ENCODE measurements at places on chromosomes 13 and 19.

DNA sequence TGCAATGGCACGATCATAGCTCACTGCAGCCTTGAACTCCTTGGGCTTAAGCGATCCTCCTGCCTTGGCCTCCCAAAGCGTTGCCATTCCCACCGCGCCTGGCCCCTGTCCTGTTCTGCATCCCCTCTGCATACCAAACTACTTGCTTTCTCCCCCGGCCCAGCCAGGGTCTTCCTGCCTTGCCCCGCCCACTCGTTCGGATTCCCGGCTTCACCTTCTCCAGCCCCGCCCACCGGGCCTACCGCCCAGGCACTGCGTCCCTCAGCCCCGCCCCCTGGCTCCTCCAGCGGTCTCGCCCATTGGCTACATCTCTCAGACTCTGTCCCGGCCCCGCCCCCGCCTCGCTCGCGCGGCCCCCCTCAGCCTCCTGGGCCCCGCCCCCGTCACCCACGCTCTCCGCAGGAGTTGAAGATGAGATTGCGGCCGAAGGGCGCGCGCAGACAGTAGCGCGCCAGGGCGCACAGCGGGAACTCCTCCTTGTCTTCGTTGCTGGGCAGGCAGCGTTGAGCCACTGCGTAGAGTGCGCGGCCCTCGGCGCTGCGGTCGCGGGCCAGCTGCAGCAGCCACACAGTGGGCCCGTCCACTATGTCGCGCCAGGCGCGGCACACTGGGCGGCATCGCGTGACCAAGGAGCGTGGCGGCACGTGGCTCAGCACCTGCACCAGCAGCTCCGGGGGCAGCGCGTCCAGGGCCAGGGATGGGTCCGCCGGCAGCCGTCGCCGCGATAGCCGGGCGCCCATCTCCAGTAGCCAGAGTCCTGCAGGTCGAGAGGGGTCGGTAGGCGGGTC is 19.0 kb downstream of the MRPS12 start:
- DNase-seq = peak; percentile 87

DNA sequence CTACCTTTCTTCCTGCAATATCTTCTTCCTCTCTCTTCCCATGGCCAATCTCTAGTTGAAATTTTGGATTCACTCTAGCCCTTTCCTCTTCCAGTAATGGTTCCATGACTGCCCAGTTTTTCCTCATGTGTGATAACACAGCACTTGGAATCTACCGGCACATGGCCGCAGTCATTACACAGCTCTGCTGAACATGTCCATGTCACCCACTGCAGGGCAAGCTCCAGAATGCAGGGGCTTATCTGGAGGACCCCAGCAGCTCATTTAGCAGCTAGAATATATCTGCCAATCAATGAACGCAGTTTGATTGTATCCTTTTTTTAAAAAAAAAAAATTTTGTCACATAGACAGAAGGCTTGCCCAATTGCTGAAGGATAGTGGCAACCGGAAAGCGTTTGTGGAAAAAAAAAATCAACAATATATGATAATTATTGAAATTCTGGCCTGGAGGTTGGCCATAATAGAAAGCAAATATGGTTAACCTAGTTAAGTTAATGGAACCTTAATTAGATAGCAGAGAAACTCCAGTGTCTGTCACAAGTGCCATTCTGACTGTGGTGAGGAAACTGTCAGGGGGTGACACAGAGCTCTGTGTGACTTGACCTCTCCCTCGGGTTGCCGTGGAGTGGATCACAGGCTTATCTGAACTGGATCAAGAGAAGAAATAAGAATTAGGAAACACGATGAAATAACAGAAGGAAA is 426.7 kb downstream of the LIG4 start:
- no peak for DNase-seq

DNA sequence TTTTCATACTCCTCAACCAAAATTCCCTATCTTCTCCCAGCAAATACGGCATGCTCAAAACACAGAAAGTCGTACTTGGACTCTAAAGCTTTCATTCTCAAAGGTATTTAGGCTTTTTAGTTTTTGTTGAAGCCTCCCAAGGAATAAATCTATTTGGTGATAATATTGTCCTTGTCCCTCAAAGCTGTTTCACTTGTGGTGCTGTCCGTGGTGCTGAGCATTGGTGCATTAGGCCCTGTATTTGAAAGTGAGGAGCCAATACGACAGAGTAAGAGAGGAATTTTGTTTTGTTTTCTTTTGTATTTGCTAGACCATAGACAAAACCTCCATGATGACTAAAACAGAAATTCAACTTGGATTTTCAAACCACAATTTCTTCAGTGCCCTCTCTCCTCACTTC is 3.2 kb upstream of the LGALS13 start:
- DNase-seq = no peak

DNA sequence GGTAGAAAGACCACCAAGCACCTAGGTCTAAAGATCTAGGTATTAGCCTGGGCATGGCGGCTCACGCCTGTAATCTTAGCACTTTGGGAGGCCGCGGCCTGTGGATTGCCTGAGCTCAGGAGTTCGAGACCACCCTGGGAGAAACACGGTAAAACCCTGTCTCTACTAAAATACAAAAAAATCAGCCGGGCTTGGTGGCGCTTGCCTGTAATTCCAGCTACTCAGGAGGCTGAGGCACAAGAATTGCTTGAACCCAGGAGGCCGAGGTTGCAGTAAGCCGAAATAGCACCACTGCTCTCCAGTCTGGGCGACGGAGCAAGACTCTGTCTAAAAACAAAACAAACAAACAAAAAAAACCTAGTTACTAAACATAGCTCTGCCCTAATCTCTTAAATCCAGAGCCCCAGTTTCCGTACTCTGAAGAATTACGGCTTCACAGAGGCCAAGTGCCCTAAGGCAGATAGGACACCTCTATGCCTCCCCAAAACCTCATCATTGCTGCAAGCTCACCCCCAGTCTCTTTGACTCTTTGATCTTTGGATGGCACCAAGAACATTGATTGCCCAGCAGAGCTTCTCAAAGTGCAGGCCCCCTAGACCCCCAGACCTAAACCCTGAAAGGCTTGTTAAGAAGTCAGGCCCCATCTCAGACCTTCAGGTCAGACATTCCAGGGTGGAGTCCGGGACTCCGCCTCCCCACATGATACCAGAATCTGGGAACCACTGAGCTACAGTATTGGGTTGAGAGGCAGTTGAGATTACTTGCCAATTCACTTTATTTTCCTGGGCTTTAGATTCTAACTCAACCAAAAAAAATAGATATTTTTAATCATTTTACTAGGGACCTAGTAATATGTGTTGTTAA is 2.8 kb downstream of the COL4A2 start:
- DNase-seq = no peak

GRCh38 chr19:13748169-13748828 is 16.0 kb upstream of the MRI1 start:
- no peak for DNase-seq

GRCh38 chr13:40535345-40535836 is 131.1 kb downstream of the FOXO1 start:
- DNase-seq = no peak

DNA sequence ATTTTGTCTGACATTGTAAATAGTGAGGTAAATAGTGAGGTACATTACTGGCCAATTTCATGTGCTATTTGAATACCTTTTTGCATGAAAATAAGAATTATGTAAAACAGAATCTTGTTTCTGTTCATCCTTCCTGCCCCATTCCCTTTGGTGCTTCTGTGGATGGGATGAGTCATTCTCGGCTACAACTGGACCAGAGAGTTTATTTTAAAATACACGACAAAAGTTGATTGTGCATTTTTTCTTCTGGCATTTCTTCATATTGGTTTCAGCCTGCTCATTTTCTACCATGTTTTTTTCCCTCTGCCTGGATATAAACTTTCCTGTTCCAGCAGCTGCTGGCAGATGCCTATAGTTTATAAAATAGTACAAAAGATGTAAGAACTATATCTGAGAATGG is 107.5 kb downstream of the CYSLTR2 start:
- DNase-seq = no peak

GRCh38 chr19:12800466-12800770 is 1.2 kb downstream of the PRDX2 start:
- DNase-seq = no peak

- no peak for DNase-seq
These were observed 42.1 kb upstream of the C1QTNF9 start for GRCh38 chr13:24267274-24267673.

- no peak for DNase-seq
These were observed 26.7 kb upstream of the PABPC3 start for GRCh38 chr13:25069236-25069635.

- DNase-seq = no peak
These were observed 7.7 kb downstream of the ADAT3 start for GRCh38 chr19:1912760-1913505.

DNA sequence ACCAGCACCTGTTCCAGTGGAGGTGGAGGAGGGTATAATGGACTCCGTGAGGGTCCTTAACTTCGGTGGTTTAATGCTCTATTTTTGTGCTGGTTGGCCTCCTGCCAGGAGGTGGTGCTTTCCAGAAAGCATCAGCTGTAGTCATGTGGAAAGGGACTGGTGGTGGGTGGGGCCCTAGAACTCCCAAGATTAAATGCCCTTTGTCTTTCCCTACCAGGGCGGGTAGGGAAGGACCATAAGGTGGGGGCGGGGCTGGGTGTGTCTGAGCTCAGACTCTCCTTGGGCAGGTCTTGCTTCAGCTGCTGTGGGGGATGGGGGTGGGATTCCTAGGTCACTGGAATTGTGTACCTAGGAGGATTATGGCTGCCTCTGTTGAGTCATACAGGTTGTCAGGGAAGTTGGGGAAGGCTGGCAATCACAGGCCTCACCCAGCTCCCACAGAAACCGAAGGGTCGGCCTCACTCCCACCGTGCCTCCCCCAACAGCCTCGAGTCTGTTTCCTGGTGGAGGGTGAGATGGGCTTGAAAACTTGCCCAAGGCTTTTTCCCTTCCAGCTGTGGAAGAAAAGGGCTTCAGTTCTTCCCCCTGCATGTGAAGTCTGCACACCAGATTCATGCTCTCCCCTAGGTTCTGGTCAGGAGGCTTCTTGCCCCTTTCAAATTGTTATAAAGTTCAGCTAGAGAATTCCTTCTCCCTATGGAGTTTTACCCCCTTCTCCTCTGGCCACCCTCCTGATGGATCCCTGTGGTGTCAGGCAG is 60.3 kb upstream of the CLDN10 start:
- no peak for DNase-seq

- no peak for DNase-seq
These were observed 4.5 kb upstream of the TIMM44 start for GRCh38 chr19:7947939-7948338.

DNA sequence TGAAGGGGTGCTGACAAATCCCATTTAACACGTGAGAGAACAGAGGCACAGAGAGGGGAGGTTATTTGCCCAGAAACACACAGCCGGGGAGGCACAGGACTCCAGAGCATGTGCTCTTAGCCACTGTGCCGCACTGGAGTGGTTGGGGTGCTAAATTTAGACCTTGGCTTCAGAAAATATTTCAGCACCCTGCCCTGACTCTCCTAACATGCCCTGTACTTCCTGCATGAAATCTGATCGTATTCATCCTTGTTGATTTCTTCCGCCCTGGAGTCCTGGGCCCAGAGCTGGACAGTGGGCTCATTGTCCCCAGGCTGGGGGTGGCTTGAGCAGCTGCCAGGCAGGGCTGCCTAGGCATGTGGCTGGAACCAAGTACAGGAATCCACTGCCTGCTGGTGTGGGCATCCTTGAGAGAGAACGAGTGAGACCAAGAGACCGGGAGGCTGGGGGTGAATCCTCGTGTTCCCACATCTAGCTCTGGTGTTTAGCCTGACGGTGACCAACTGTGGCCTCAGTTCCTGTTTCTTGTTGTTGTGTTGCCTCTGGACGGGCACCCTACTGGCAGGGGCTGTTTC is 5.3 kb downstream of the SLC27A1 start:
- peak; percentile 67 for DNase-seq

DNA sequence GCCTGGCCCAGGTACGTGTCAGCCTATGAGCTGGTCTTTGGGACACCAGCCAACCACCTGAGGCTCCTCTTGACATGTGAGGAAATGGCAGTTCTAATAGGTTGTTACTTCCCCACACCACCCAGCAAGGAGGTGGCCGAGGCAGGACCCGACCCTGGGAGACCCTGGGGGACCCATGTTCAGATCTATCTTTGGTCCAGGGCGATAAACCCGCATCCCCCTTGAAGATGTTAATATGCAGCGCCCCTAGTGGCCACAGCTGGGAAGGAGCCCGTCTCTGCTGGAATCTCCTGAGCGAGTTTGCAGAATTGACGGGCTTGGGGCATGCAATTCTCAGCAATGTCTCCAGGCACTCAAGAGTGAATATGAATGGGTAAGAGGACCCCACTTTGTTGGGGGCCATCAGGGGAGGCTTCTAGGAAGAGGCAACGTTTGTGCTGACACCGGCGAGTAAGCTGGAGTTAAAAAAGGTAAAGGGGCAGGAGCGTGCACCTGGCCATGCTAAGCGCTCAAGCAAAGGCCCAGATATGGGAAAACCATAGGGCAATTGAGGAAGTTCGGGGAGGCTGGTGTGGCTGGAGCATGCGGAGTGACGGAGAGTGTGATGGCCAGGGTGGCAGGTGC is 1.5 kb upstream of the MYO1F start:
- DNase-seq = peak; percentile 78

- DNase-seq = no peak
These were observed 225.3 kb downstream of the SPRY2 start for GRCh38 chr13:80115616-80116015.

- DNase-seq = no peak
These were observed 53.2 kb downstream of the MLLT1 start for GRCh38 chr19:6226444-6227155.

DNA sequence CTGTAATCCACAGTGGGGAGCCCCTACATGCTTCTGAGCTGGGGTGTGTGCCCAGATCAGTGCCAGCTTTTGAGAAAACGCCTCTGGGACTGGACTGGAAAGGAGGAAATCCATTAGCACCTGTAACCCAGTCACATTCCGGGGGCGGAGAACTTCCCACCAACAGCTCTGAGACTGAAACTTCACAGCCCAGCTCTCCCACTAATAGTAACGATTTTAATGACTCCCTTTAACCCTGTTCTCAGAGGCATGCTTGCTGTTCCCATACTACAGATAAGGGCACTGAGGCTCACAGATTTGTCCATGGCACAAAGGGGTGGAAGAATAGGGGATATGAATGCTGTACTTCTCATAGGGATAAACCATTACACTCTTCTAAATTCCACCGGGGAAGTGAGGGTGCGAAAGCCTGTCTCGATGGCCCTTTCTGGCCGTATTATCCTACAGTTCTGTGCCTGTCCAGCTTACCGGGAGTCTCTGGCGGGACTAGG is 851 bp downstream of the FBXO46 start:
- no peak for DNase-seq

- no peak for DNase-seq
These were observed 38.7 kb upstream of the ZNF536 start for GRCh38 chr19:30333291-30334065.

GRCh38 chr13:100235311-100235901 is 146.5 kb downstream of the PCCA start:
- DNase-seq = no peak

All from left ventricle myocardium inferior (tissue), 1 donor.